ENCODE measurements at places on chromosomes 1 and 21.
A peak's percentile ranks its signal among the peaks of the same experiment; 100 is the strongest.

DNA sequence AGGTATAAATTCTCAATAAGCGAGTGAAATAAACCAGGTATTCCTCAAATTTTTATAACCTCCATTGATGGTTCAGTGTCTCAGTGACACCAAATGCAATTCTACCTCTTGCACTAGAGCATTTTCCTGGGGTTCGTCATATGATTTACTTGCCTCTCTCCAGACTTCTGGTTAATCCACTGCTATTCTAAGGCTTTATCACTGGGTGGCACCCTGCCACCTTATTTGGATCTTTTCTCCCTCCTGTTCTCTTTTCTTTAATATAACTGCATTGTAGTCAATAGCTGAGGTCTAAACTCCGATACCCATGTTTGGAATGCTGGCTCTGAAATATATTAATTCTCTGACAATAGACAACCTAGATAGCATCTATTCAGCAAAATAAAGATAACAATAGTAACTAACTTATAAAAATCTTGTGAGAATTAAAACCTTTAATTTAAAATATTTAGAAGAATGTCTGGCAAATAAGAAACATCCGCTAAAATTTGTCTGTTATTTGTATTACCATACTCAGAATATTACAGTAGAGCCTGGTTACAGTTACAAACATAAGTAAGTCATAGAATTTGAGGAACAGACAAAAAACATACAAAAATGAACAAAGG, 436.4 kb downstream of the PLA2G4A start:
- no peak for DNase-seq

DNA sequence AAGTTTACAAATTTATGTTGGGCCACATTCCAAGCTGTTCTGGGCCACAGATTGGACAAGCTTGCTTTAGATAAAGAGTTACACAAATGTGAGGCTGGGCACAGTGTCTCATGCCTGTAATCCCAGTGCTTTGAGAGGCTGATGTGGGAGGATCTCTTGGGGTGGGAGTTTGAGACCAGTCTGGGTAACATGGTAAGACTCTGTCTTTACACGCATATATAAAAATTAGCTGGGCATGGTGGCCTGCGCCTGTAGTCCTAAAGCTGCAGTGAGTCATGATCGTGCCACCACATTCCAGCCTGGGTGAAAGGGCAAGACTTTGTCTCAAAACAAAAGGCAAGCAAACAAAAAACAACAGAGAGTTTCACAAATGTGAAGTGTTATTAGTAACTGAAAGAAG, 5.9 kb upstream of the VCAM1 start:
- DNase-seq: no peak

- DNase-seq: peak; percentile 68
Observed at GRCh38 chr1:228463559-228464455, 23.4 kb upstream of the RNF187 start.

DNA sequence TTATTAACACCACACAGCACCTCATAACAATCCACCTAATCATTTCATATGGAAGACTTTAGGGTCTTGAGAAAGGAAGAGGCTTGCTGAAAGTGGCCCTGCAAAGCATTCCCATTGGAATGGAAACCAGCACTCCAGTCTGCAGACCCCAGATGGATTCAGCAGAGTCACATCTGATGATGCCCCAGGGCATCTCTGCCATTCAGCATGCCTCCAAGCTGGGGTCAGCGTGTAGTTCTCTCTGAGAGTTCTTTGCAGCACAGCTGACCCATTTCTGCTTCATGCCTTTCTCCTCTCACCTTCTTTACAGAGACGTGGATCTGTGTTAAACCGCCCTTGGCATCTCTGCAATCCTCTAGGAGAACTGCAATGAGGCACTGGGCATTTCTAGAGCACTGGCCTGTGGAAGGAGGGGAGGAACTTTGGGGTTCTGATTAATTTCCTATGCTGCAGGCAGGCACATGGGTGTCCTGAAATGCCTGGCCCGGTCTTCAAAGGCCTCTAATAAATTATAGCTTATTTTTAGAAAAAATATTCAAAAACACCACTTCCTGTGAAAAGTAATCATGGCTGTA, 2.6 kb upstream of the LUZP1 start:
- DNase-seq: no peak

GRCh38 chr1:207311888-207312603, 9.4 kb upstream of the CD55 start:
- no peak for DNase-seq

DNA sequence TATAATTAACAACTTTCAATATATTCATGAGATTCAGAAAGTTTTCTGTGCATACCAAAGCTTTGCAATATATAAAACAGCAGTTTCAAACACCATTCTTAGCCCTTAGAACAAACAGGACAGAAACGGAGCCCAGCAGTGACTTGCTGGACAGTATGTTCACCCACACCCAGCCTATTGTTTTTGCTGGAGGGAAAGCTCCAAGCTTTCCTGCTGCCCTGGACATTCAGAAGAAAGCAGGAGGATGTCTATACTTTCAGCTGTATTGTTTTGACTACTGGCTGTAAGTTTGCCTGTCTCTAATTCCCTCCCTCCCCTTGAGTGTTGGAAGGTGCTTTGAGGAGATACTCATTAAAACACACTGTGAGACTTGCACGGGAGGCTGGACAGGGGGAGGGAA, 9.6 kb downstream of the DENND2C start:
- DNase-seq: no peak

- no peak for DNase-seq
Observed at GRCh38 chr1:243271996-243272395, 16.2 kb downstream of the SDCCAG8 start.

- no peak for DNase-seq
Observed at GRCh38 chr1:203045821-203046594, 19.7 kb downstream of the PPFIA4 start.

DNA sequence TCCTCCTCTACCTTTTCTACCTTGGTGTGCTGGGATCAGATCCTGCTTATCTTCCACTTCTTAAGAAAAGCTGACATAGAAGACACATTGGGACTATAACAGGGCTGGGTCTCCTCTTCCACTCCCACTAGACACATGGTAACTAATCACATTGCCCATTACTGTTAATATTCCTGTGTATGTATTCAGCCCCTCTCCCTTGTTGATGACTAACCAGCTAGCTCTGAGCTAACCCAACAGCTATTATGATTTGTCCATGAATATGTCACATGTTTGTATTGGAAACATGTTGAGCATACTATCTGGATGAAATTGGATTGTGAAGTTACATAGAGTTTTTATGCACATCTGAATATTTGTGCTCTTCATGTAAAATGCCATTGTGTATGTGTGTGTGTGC, 52.9 kb downstream of the MPZL1 start:
- no peak for DNase-seq

DNA sequence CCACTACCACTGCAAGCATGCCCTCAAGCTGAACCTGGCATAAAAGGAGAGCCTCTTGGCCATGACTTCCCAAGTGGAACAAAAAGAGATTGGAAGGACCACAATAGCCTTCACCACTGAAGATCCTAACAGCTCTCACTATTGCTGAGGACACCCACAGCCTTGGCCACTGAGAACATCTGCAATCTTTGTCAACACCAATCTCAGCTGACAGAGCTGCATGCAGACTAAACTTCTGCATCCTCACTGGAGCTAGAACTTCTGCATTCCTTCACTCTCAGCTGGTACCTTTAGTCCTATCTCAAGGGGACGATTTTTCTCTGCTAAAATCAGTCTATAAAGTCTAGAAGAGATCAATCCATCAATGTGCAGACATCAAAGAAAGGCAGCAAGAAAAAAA, 8.3 kb upstream of the FCRL2 start:
- no peak for DNase-seq

DNA sequence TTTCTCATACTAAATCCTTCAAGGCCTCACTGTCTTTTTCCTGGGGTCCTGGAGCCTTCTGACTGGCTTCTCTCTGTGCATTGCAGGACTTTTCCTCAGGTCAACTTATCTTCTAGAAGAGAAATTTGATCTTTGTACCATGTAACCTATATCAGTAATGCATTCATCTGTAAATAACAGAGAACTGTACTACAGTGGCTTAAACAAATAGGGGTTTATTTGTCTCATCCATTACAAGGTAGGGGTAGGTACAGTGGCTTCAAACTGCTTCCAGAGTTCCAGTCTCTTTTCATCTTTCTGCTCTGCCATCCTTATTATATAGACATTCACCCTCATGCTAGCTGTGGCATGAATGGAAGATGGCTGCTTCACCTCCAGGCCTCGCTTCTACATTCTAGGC, 29.5 kb upstream of the GTF2B start:
- no peak for DNase-seq

- DNase-seq: no peak
Observed at GRCh38 chr1:115767403-115767802, 1.1 kb downstream of the CASQ2 start.

- DNase-seq: no peak
Observed at GRCh38 chr1:110258734-110259133, 48.6 kb downstream of the KCNC4 start.

- DNase-seq: no peak
Observed at GRCh38 chr1:72284348-72285073, 2.2 kb upstream of the NEGR1 start.

- DNase-seq: peak; percentile 56
Observed at GRCh38 chr1:64895500-64895899, 70.8 kb downstream of the JAK1 start.

GRCh38 chr1:62493656-62494055, 56.8 kb downstream of the USP1 start:
- DNase-seq: no peak

- no peak for DNase-seq
Observed at GRCh38 chr1:110967256-110967655, 3.5 kb upstream of the LRIF1 start.

GRCh38 chr1:43247256-43247921, 22.4 kb upstream of the TMEM125 start:
- DNase-seq: no peak

DNA sequence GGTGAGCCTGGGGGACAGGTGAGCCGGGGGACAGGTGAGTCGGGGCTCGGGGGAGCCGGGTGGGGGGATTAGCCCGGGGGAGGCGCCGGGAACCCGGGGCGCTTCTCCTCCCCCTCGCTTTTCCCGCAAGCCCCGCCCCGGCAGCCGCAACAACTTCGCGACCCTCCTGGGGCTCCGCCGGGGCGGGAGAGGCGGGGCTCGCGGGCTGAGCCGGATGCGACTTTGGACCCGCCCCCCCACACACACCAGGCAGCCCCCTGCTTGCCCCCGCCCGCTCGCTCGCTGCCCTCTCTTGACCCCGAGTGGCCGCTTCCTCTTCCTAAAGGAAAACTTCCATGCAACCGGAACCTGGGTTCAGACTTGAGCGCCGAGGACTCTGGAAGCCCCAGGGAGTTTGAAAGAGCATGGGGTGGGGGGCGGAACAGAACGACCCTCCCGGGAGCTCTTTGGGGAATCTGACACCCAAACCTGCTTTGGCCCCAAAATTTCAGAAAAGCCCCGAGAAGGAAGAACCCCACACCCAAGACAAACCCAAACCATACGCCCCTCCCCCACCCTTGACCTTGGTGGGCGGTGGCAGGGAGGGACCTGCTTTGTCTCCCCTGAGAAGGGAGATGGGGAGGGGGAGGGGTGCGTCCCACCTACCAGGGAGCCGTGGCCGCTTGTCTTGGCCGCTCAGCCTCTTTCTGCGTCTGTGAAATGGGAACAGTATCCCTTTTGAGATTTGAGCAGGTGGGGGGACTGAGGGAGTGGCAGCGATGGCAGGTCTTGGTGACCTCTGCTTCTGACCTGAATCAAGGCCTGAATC, 550 bp downstream of the ARHGEF16 start:
- DNase-seq: no peak

DNA sequence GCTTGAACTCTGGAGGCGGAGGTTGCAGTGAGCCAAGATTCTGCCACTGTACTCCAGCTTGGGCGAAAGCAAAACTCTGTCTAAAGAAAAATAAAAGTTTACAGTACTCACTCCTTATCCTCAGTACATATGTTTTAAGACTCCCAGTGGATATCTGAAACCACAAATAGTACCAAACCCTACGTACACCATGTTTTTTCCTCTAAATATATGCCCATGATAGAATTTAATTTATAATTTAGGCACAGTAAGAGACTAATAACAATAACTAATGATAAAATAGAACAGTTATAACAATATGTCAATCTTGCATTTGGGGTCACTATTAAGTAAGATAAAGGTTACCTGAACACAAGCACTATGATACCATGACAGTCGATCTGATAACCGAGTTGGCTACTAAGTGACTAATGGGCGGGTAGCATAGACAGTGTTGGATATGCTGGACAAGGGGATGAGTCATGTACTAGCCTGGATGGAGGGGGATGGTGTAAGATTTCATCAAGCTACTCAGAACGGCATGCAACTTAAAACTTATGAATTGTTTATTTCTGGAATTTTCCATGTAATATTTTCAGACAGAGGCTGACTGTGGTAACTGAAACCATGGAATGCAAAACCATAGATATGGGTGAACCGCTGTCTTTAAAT, 43.7 kb downstream of the ST7L start:
- no peak for DNase-seq

- no peak for DNase-seq
Observed at GRCh38 chr1:92217721-92218120, at the start of gene C1orf146. Gene C1orf146, plus strand, starts transcription at chr1:92217915. Its CDS starts 13,506 bp downstream, at chr1:92231421.

- DNase-seq: no peak
Observed at GRCh38 chr1:163744301-163744887, 422.6 kb downstream of the NUF2 start.

Data from GM13976 (cell line).